ENCODE measurements at places on chromosomes 6 and 20. TPM values are rescaled to one million over a fixed set of nuclear protein-coding genes. Genes with fewer than 3 reads are reported as not detected.

GRCh38 chr6:83962582-83962981 lies 71.0 kb upstream of the MRAP2 start:
- H3K36me3 ChIP-seq: peaks cover 44% of the 10 kb centered on the region
- no peaks in the 10 kb centered on the region for H3K27me3 ChIP-seq
- no peak overlapping the region for H3K27ac ChIP-seq
- H3K4me3 ChIP-seq: no peak overlapping the region
- DNase-seq: no peak
- peaks cover 14% of the 10 kb centered on the region for H3K4me1 ChIP-seq

- H3K27ac ChIP-seq: no peak overlapping the region
- no peaks in the 10 kb centered on the region for H3K36me3 ChIP-seq
- H3K4me3 ChIP-seq: peak overlapping the region; percentile 83
- H3K27me3 ChIP-seq: peaks cover 33% of the 10 kb centered on the region
- peaks cover 6% of the 10 kb centered on the region for H3K4me1 ChIP-seq
- no peak for DNase-seq
These were observed 1.0 kb upstream of the HELZ2 start for GRCh38 chr20:63574829-63575743.

DNA sequence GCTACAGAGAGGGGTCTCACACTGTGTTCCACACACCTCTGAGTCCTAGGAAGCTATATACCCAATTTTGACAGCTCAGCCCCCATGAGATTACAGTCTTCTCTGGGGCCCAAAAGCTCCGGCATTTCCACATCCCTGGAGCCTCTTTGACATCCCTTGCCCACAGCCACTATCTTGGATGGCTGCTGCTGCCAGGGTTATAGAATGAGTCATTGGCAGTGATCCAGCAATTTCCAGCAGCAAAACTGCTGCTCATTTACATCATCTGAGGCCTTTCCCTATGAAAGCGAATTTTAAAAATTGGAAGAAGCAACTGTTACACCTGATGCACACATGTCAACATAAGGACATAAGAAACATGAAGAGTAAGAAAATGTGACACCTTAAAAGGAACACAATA lies 590.7 kb downstream of the MEI4 start:
- no peak overlapping the region for H3K4me3 ChIP-seq
- no peaks in the 10 kb centered on the region for H3K27me3 ChIP-seq
- H3K36me3 ChIP-seq: no peaks in the 10 kb centered on the region

Gene HLA-DRA
- 204 TPM for total RNA-seq

Gene POU3F2
- total RNA-seq: not detected

- peaks cover 67% of the 10 kb centered on the region for H3K4me1 ChIP-seq
- H3K4me3 ChIP-seq: no peak overlapping the region
- H3K27me3 ChIP-seq: no peaks in the 10 kb centered on the region
- H3K36me3 ChIP-seq: peaks cover 70% of the 10 kb centered on the region
These were observed 4.1 kb downstream of the CST7 start for GRCh38 chr20:24953209-24953575.

DNA sequence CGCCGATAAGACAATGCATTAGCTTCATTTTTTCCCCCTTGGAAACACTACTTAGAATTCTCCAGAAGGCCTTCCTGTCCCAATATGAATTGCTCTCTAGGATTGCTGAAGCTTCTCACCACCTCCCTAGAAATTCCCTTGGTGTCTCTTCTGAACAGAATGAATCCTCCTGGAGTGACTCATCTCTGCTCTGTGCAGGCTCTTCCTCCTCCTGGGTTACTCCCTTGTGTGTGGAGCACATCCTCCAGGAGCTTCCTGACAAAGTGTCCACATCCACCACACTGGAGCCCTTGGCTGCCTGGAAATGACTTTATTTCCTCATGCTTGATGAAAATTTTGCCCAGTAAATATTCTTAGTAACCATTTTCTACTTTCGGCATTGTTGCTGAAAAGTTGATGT lies 54.4 kb downstream of the DTNBP1 start:
- no peak overlapping the region for H3K27ac ChIP-seq
- H3K4me1 ChIP-seq: peaks cover 10% of the 10 kb centered on the region
- peaks cover 15% of the 10 kb centered on the region for H3K36me3 ChIP-seq

GRCh38 chr6:168102315-168102985 lies 23.4 kb upstream of the FRMD1 start:
- H3K4me1 ChIP-seq: no peaks in the 10 kb centered on the region
- DNase-seq: no peak
- H3K4me3 ChIP-seq: no peak overlapping the region
- H3K27me3 ChIP-seq: peaks cover 37% of the 10 kb centered on the region
- no peaks in the 10 kb centered on the region for H3K36me3 ChIP-seq

Gene BPHL
- total RNA-seq: 9.2 TPM

Gene SLX4IP
- 6.2 TPM for total RNA-seq

DNA sequence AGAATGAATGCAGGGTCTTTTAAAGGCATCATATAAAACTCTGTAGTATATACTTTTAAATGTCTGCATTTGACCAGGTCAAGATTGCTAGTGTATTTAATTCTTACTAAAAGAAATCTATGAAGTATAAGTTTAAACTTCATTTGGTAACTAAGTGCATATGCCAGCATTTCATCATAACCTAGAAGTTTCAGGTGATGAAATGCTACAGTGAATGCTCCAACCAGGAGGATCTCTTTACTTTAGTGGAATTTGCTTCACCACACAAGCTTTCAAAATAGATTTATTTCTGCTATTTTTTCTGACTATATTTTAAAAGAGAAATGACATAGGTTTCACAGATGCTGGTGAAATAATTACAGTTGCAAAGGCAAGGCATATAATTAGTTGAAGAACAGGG lies 141.9 kb downstream of the HIVEP2 start:
- no peak overlapping the region for H3K27ac ChIP-seq
- no peak for DNase-seq

GRCh38 chr6:14693301-14694192 lies 552.3 kb upstream of the JARID2 start:
- no peak overlapping the region for H3K4me3 ChIP-seq
- H3K27ac ChIP-seq: no peak overlapping the region
- no peaks in the 10 kb centered on the region for H3K27me3 ChIP-seq
- DNase-seq: no peak

Gene ZBTB46
- 0.53 TPM for total RNA-seq

Gene C6orf58
- total RNA-seq: not detected

Gene TINAG
- total RNA-seq: not detected

GRCh38 chr6:107801173-107801886 lies 22.8 kb downstream of the SCML4 start:
- H3K4me1 ChIP-seq: peaks cover 8% of the 10 kb centered on the region
- no peak overlapping the region for H3K27ac ChIP-seq
- no peaks in the 10 kb centered on the region for H3K36me3 ChIP-seq
- peaks cover 7% of the 10 kb centered on the region for H3K27me3 ChIP-seq
- no peak overlapping the region for H3K4me3 ChIP-seq
- no peak for DNase-seq

DNA sequence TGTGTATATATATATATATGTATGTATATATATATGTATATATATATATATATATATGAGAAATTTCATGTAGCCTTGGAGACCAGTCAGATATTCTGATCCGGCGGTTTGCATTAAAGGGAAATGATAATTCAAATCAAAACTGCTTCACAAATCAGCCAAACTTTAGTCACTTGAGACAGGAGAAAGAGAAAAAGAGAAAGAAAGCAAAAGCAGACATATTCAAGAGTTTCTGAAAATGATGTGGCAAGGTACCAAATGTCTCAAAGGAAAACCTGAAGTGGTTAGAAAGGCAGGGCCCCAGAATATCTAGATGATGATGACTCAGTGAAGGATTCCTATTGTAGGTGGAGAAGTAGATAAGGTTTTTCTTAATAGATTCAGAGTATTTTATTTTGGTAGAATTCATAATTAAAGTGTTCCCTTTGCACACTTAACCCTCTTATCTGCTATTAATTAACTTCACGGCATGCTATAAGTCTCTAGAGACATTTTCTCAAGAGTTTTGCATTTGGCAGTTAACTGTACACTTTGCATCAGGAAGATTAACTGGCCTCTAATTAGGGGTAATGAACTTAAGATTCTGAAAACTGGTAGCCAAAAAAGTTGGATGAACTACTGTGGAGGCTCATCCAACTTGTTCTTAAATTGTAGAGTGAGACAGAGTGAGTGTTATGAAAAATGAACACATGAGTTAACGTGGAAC lies 50.1 kb upstream of the ASF1A start:
- H3K27ac ChIP-seq: peak overlapping the region; percentile 37
- DNase-seq: no peak
- no peaks in the 10 kb centered on the region for H3K27me3 ChIP-seq

Gene FAM83C
- total RNA-seq: not detected

GRCh38 chr20:37958856-37959520 lies 56.1 kb downstream of the VSTM2L start:
- peaks cover 15% of the 10 kb centered on the region for H3K27me3 ChIP-seq
- no peak for DNase-seq
- H3K27ac ChIP-seq: no peak overlapping the region
- H3K4me1 ChIP-seq: no peaks in the 10 kb centered on the region
- no peak overlapping the region for H3K4me3 ChIP-seq
- H3K36me3 ChIP-seq: no peaks in the 10 kb centered on the region

Gene GRM1
- not detected for total RNA-seq

Gene KCNG1
- total RNA-seq: 0.30 TPM

- no peak overlapping the region for H3K27ac ChIP-seq
- H3K4me3 ChIP-seq: no peak overlapping the region
- no peaks in the 10 kb centered on the region for H3K36me3 ChIP-seq
- no peak for DNase-seq
These were observed 46.4 kb upstream of the ADTRP start for GRCh38 chr6:11824986-11825385.

- no peak for DNase-seq
- peaks cover 1% of the 10 kb centered on the region for H3K27me3 ChIP-seq
- no peaks in the 10 kb centered on the region for H3K4me1 ChIP-seq
- no peaks in the 10 kb centered on the region for H3K36me3 ChIP-seq
- H3K27ac ChIP-seq: no peak overlapping the region
These were observed 76.7 kb upstream of the LAMA2 start for GRCh38 chr6:128806261-128806660.

Gene TJAP1
- total RNA-seq: 36.6 TPM

GRCh38 chr6:85118652-85119235 lies 331.1 kb upstream of the NT5E start:
- H3K4me3 ChIP-seq: no peak overlapping the region
- H3K27me3 ChIP-seq: no peaks in the 10 kb centered on the region
- no peak overlapping the region for H3K27ac ChIP-seq
- no peak for DNase-seq
- H3K36me3 ChIP-seq: no peaks in the 10 kb centered on the region

DNA sequence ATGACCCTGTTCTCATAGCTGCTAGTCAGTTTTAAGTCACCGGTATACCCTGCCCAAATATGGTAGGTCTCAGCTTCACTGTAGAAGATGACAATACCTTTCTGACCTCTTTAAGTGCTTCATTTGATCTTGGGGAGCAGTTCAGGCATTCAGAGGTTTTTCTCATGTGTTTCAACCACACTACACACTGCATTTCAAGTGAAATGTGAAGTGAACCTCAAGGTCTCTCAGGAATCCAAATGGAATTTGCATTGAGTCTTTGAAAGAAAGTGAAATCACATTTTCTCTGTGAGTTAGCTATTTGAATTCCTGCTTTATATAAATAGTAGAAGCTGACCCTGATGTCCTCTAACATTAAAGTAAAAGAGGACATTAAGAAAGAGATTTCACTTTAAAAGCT lies 461.6 kb downstream of the ADGRB3 start:
- no peaks in the 10 kb centered on the region for H3K4me1 ChIP-seq
- H3K4me3 ChIP-seq: no peak overlapping the region
- H3K36me3 ChIP-seq: no peaks in the 10 kb centered on the region
- H3K27ac ChIP-seq: no peak overlapping the region
- DNase-seq: no peak

- no peak overlapping the region for H3K4me3 ChIP-seq
- H3K27ac ChIP-seq: no peak overlapping the region
- no peak for DNase-seq
- no peaks in the 10 kb centered on the region for H3K36me3 ChIP-seq
These were observed 230.3 kb downstream of the THBS2 start for GRCh38 chr6:169023161-169023874.

DNA sequence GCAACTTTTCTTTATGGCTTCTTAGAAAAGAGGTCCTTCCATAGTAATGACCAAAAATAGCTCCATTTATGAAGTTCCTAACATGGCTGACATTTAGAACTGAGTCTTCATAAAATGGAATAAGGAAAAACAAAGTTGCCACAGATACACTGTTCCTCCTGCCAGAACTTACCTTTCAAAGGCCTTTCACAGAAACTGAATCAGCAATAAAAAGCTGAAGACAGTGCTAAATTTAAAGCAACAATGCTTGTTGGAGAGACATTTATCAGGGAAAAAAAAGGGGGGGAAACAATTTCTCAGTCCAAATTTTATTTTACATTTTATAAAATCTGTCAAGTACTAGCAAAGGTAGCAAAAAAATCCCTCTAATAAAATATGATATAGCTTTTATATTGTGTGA lies 17.3 kb downstream of the DEK start:
- H3K4me3 ChIP-seq: no peak overlapping the region
- no peaks in the 10 kb centered on the region for H3K27me3 ChIP-seq
- H3K27ac ChIP-seq: no peak overlapping the region
- H3K36me3 ChIP-seq: peaks cover 91% of the 10 kb centered on the region
- peaks cover 61% of the 10 kb centered on the region for H3K4me1 ChIP-seq

DNA sequence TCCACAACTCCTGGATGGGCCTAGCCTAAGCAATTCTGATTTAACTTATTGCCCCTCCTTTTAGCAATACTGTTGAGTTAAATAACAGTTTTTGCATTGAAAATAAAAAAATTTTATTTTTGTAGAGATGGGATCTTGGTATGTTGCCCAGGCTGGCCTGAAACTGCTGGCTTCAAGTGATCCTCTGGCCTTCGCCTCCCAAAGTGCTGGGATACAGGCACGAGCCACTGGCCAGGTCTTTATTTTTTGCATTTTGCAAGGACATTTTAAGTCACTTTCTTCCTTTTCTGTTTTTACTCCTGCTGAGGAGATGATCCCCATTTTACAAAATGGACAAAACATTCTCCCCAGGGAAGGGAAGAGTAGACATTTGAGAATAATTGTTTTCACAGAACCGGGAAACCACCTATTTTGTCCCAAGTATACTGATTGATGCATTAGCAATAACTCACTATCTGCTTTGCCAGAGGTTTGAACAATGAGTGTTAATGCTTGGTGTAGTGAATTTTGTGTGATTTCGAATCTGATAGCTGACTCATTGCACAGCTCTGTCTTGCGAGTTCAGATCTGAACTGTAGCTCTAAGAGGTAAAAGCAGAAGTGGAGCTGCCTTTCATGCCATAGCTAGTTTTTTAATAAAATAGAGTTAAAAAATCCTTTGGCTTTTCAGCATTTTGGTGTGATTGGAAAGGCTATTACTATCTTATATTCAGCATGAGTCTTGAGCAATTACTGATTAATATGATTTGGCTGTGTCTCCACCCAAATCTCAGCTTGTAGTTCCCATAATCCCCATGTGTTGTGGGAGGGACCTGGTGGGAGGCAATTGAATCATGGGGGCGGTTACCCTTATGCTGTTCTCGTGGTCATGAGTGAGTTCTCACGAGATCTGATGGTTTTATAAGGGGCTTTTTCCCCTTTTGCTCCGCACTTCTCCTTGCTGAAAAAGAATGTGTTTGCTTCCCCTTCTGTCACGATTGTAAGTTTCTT lies 20.9 kb downstream of the IGF2R start:
- peaks cover 42% of the 10 kb centered on the region for H3K36me3 ChIP-seq
- no peaks in the 10 kb centered on the region for H3K27me3 ChIP-seq
- DNase-seq: no peak

Gene SMLR1
- total RNA-seq: not detected

- H3K4me1 ChIP-seq: peaks cover 4% of the 10 kb centered on the region
- DNase-seq: no peak
- H3K27me3 ChIP-seq: peaks cover 2% of the 10 kb centered on the region
These were observed 201.0 kb upstream of the CST7 start for GRCh38 chr20:24747881-24748595.

Gene SERPINB6
- total RNA-seq: 20.1 TPM

- H3K4me3 ChIP-seq: no peak overlapping the region
- no peak for DNase-seq
- no peak overlapping the region for H3K27ac ChIP-seq
These were observed 78.3 kb upstream of the CLDN20 start for GRCh38 chr6:155185544-155185943.

Measured in activated CD4-positive, alpha-beta memory T cell treated with anti-CD3 and anti-CD28 coated beads, Interleukin-2, amount 10 ng/mL, durations not matched to agents 7 days and 5 days (primary cell).